ENCODE measurements at places on chromosomes 6 and 20. TPM values are rescaled to one million over a fixed set of nuclear protein-coding genes. Genes with fewer than 3 reads are reported as not detected.
A peak's percentile ranks its signal among the peaks of the same experiment; 100 is the strongest.

GRCh38 chr6:14524319-14524718, 406.7 kb downstream of the CD83 start:
- DNase-seq: peak; percentile 15

DNA sequence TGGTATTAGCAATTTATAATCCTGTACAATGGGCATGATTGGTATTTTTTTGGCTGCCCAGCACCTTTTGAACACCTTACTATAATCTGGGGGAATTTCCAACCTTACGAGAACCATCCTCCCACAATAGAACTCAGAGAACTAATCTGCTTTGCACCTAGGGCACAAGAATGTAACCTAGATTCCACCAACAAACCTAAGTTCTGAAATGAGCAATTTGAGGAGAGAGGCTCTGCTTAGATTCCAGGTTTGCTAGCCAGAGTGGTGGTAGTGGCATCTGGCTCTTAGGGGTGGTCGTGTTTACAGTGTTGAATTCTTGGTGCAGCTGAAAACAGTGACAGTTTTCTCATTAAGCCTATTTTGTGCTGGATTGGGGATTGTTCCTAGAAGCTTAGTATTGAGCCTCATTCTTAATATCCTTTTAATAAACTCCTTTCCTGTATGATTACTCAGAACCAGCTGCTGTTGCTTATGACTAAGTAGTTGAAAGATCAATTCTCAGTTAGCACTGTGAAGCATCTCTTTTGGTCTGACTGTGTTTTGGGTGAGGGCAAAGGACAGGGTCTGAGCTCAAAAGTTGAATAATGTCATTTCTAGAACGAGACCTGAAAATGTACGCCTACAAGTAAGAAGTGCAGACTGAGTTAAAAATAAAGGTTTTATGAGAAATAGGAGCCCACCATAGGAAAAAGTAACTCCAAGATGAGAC, 385.6 kb downstream of the CDKAL1 start:
- no peak for DNase-seq

DNA sequence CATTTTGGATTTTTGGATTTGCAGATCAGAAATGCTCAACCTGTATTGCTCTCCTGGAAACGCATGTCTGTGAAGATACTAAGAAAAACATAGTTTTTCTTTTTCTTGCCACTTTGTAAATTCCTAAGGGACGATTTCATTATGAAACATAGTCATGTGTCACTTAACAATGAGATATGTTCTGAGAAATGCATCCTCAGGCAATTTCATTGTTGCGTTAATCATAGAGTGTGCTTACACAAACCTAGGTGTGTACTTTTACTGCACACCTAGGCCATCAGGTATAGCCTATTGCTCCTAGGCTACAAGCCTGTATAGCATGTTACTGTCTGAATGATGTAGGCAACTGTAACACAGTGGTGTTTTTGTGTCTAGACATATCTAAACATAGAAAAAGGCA, 13.4 kb upstream of the THEMIS start:
- DNase-seq: no peak

GRCh38 chr6:165906-166305, 126.4 kb upstream of the DUSP22 start:
- no peak for DNase-seq

GRCh38 chr6:144314003-144314485, 28.9 kb downstream of the UTRN start:
- DNase-seq: no peak

DNA sequence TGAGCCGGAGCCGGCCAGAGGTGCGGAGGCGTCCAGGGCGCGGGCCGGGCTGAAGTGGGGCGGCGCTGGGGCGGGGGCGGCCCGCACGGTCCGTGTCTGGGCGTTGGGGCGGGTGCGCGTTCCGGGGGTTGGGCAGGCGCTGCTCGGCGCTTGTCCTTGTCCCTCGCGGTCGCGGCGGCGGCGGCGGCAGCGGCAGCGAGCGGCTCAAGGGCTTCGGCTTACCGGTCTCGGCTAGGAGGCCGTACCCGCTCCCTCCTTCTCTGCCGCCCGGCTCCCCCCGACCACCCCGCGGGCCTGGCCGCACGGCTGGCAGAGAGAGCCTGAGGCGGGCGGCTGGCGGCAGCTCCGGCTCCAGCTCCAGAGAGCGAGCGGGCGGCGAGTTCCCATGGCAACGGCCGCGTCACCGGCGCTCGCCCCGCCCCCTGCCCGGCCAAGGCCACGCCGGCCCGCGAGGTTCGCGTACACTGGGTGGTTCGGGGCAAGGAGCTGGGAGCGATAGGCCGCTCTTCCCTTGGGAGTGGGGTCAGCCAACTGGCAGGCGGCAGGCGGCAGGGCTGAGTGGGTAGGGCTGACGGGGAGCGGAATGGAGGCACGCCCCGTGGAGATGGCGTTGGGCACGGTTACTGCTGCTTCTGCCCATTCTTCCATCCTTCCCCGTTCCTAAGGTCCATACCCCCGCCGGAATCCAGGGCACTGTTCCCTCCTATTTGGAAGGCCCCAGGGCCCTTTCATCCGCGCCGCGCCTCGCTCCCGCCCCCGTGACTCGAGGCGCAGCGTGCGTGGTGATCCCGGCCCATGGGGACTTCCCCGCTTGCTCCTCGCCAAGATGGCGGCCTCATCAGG, at the start of gene LRRC73:
LRRC73 (minus strand) TSS at position 363 of the 843 bp plus-strand sequence. CDS start 561 bp downstream, outside the sequence.
- DNase-seq: peak; percentile 92

- DNase-seq: no peak
Observed at GRCh38 chr6:2507521-2508037, 243.1 kb downstream of the MYLK4 start.

DNA sequence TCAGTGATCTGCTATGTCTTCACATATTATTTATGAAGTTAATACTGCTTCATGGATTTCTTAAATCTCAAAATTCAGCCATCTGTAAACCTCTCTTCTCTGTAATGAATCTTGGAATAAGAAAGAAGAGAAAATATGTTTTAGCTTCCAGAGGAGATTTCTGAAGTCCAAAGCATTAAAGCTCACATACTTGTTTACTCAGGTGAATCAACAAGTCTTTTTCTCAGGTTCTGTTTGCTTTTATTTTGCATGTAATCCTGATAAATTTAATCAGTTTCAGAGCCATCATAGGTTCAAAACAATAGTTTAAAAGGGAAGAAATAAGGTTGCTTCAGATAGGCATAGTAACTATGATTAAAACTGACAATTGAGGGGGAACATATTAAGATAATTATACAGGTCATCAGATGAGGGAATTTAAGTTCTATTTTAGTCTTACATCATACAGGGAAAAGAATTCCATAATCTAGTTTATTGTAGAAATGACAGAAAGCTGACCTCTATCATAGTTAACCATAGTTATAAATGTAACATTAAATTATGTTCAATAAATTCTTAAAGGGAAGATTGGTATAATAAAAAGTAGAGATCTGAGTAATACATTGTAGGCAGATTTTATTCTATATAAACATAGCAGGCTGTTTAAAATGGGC, 716.2 kb downstream of the EYS start:
- DNase-seq: no peak

- DNase-seq: no peak
Observed at GRCh38 chr6:125597411-125598253, 151.8 kb upstream of the HEY2 start.

DNA sequence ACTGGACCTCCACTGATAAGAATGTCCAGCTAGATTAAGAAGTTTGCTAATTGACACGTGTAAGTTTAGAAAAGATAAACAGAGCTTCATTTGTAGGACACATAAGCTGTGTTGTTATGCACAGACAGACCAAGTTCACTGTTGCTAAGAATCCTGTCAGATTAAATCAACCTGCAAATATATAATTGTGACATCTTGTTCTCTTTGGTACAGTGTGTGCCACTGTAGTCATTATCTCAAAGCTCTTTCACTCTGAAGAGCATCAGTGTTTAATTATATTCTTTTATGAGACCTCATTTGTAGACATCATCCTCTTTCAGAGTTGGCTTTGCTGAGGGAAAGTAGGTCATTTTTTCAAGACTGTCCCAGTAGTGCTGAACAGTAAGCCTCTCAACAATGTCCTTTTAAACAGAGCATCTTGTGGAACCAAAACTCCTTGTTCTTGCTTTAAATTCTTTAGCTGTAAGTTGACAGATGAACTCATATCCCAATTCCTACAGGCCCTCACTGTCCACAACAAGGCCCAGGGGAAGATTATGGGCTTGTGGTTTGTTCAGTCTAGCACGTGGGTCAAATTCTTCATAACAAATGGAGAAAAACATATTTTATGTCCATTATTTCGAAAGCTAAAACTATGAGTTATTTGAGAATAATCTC, 252.4 kb downstream of the HDGFL1 start:
- DNase-seq: no peak

GRCh38 chr6:104940893-104941728, 15.8 kb upstream of the LIN28B start:
- no peak for DNase-seq

GRCh38 chr6:15410126-15410391, 164.2 kb downstream of the JARID2 start:
- DNase-seq: no peak

- DNase-seq: no peak
Observed at GRCh38 chr6:131281471-131282270, 146.4 kb downstream of the AKAP7 start.

DNA sequence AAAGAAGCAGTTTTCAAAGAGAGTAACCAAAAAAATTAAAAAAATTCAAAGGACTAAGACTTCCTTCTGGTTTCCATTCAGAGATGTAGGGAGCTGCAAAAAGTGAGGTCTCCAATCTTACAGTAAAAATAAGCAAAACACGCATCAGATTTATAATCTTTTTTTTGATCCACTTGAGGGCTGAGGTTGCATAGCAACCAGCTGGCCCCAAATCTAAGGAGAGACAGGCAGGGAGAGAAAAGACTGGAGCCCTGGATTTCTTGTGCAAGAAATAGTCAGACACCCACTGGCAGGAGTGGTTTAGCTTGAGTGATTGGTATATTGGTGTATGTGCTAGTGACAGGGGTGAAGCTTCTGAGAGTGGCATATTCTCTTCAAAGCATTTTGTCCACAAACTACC, 135.9 kb upstream of the FUT9 start:
- no peak for DNase-seq

DNA sequence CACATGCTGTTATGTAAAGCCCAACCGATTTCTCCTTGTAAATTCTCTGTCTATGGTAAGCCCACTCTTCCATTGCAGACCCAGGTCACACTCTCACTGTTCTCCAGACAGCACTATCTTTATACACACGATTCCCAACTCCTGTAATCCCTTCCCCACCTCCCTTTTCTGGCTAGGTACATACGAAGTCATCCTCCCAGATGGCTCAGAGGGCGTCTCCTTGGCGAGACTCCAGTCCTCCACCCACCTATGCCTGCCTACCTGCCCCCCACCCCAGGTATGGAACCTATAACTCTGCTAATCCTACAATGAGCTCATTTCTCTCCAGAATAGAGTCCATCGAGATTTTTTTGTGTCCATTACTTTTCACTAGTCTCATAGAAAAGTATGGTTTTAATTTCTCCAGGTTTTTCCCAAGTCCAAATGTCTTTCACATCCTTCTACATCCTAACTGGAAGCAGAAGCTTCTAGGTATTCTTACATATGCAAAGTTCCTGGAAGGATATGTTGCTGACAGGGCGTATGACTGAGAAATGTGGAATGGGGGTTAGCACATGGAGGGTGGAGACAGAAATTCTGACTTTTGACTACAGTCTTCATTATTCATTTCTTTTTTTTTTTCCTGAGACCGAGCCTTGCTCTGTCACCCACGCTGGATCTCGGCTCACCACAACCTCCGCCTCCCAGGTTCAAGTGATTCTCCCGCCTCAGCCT, 22.8 kb downstream of the SCML4 start:
- DNase-seq: no peak

- no peak for DNase-seq
Observed at GRCh38 chr6:105067329-105067728, 110.4 kb downstream of the LIN28B start.

DNA sequence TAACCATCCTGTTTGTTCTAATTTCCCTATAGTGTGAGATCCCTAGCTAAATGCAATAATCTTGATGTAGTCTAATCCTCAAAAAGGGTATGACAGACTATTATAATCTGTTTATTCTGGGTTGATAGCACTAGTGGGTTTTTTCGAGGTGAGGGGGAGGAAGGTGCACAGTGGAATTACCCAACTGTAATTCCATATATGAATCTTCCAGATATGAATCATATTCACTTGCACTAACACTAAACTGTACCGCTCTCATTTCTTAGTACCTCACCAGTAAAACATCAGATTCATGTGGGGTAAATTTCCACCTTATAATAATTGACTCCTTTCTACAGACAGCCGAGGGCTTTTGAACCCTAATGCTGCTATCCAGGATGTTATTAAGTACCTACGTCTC, 16.5 kb downstream of the NCOA7 start:
- no peak for DNase-seq

DNA sequence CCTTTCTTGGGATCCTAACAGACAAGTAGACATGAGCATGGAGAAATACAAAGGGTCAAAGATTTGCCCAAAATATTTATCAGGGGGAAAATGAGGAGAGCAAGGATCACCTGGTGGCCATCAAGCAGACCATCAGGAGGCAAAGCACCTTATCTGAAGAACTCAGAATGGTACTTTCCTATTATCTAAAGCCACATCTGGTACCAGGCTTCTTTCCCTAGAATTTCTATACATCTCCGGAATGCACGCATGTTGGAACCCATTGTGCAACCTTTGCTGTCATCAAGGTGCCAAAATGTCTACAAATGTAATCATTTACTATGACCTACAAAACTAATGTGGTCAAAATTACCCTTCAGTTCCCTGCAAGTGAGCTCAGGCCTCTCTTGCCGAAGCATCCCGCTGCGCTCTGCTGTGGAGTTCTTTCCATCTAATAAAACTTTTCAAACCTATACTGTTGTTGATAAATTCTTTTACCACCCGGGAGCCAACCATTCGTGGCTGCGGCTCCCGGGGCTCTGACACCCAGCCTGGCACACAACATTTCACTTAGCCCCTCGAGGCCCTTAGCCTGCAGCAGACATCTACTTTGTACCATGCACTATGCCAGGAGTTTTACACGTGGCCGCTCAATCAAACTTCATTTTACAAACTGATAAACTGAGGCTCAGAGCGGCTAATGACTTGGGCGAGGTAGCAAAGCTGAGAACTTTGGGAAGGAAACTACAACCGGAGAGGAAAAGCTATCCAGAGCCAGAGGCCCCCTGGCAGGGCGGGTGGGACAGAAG, 3.8 kb upstream of the CPXM1 start:
- no peak for DNase-seq

- DNase-seq: no peak
Observed at GRCh38 chr6:109059153-109059552, 35.5 kb downstream of the SESN1 start.

GRCh38 chr20:62220666-62221568, 839 bp upstream of the HRH3 start:
- no peak for DNase-seq

The BFSP1 gene
- total RNA-seq: 4.2 TPM

The SLC22A7 gene
- total RNA-seq: not detected

The FOXQ1 gene
- 0.63 TPM for total RNA-seq

The EEF1A1 gene
- total RNA-seq: 13,896 TPM

The TENT5A gene
- 11.5 TPM for total RNA-seq

The RNF146 gene
- total RNA-seq: 19.0 TPM

The TSPYL1 gene
- 36.9 TPM for total RNA-seq

The PMEPA1 gene
- 12.2 TPM for total RNA-seq

The BTBD9 gene
- total RNA-seq: 6.1 TPM

The DAAM2 gene
- total RNA-seq: 5.2 TPM
